GM23248 (cell line): ENCODE measurements at places on chromosomes 5 and 9. TPM values are rescaled to one million over a fixed set of nuclear protein-coding genes. Genes with fewer than 3 reads are reported as not detected.

Gene LSM11
- total RNA-seq: 2.1 and 4.0 TPM in 2 replicates

Gene CCDC192
- total RNA-seq: not detected in 2 replicates

GRCh38 chr5:39113354-39113953 lies 39.3 kb upstream of the RICTOR start:
- peak; percentile 23 for DNase-seq

- DNase-seq: peak; percentile 91
Observed at GRCh38 chr5:115657881-115658233, 32.0 kb upstream of the TMED7 start.

- peak; percentile 71 for DNase-seq
Observed at GRCh38 chr9:108664309-108665255, 191.2 kb downstream of the ACTL7B start.

- peak; percentile 29 for DNase-seq
Observed at GRCh38 chr5:61000887-61001286, 55.9 kb downstream of the NDUFAF2 start.

DNA sequence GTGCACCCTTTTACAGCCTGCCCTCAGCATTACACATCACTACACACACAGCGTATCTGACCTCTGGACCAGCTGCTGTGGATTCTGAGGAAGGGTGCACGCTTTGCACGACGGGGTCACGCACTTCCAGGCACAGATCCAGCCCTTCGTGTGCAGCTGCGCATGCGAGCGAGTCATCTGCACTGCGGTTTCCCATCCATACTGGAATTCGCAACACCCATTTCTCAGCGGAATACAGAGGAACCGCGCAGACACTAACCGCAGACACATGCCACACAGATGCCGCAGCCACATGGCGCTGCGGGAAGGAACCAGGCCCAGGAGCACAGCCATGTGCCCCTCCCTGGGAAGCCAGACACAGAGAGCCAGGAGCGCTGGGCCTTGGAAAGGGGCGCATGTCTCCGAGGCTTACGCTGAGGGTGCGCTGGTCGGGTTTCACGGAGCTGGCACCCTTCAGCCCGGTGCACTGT lies 43.5 kb downstream of the PNPLA7 start:
- peak; percentile 81 for DNase-seq

- DNase-seq: no peak
Observed at GRCh38 chr9:114290561-114290986, 32.3 kb upstream of the ORM1 start.
